Stimulated activated CD8-positive, alpha-beta memory T cell treated with anti-CD3 and anti-CD28 coated beads, Interleukin-7, amount 100 ng/mL, for 1 hour (primary cell): ENCODE measurements at places on chromosomes 13 and 19.

DNA sequence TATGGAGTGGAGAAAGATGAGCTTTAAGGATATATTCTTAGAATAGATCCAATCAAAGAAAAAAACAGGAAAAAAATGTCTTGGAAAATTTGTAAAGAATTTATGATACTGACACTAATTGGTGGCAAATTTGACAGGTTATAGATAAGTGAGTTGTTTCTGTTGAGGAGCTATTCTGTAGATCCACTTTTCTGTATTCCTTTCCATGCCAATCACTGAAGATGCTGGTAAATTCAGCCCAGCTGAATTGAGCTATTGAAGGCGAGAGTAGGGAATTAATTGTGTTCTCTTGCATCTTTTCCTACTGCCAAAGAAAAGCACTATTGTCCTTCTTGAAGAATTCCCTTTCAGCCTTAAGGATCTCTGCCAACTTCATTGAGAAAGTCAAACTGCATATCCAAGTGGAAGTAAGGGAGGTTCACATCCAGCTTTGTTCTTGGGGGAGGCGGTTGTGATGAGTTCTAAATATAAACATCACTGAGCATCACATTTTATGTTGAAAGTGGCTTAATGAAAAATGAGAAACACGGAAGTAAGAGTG is 113.1 kb downstream of the PCDH9 start:
- no peak for DNase-seq

DNA sequence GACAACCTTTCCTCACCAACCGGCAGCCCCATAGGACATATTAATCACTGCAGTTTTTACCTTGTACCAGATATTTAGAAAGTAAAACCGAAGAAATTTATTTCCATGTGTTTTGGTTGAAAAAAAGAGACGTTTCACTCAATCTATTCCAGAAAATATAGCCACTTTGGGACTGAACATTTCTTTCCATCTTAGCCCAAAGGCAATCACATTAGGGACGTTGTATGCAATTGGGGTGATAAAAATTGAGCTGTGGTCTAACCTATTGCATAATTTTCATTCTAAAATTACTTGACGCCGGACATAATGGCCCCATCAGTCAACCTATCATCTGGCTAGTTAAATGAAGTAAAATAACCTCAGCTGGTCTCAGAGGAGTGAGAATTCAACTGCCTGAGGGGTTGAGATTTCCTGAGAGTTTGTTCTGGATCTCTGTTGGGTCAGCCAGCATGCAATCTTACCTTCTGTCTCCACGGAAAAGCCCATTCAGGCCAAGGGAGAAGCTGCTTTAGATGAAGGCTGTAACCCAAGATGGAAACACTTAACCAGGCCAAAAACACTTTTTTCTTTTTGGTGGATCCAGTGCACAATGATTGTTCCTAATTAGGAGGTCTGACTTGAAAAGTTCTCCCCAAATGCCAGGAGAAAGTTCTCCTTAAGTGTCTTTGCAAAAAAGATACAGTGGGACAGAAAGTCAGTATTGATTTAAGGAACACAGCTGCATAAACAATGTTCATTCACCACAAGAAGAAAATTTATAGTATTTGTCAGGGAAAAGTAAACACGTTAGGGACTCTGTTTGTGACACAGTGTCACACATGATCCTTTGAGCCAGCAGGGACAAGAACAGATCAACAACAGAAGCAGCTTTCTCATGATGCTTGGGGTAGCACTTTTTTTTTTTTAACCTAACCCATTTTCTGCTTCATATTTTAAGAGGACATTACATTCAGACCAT is 34.1 kb downstream of the DLEU7 start:
- DNase-seq = no peak

DNA sequence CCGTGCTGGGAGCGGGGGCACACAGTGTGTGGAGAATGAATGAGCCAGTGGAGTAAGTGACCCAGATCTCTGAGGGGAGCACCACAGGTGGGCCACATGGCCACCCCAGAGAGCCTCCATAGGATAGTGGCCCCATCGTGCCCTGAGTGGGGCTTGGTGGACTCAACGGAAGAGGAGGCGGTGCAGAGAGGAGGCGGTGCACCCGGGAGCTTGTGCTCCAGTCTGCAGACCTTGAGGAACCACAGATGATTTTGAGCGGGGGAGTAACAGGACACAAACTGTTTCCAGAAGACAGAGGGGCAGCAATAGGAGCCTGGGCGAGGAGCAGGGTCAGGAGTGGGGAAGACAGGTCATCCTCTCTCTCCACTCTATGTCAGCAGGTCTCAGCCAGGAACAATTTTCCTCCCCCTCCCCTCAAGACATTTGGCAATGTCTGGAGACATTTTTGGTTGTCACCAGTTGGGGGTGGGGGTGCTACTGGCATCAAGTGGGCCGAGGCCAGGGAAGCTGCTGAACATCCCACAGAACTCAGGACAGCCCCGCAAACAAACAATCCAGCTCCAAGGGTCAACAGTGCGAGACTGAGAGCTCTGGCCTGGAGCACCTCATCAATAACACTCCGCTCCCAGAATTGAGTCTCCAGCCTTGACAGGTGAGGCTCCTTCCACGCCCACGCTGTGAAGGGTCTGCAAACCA is 182.2 kb downstream of the USP12 start:
- no peak for DNase-seq

- no peak for DNase-seq
These were observed 420.4 kb downstream of the NDFIP2 start for GRCh38 chr13:79901336-79901735.

- no peak for DNase-seq
These were observed 24.2 kb upstream of the FBL start for GRCh38 chr19:39870171-39870971.

- no peak for DNase-seq
These were observed 5.7 kb upstream of the RXFP2 start for GRCh38 chr13:31733647-31734046.

GRCh38 chr19:33396701-33397535 is 23.4 kb downstream of the CEBPG start:
- DNase-seq = no peak

DNA sequence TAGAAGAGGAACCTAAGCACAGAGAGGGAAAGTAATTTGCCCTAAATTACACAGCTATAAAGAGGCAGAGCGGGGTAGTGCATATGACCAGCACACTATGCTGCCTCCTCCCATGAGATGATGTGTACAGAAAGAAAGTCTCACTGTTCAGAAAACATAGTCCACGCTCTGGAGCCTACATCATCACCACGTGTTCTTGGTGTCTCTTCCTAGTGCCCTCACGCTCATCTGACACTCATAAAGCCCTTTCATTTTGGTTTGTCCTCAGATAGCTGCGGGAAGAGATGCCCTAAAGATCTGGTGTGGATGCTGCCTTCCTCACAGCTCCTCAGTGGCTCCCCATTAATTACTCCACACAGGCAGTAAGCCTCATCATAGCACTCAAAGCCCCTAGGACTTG is 27.4 kb upstream of the SIAH3 start:
- DNase-seq = no peak

DNA sequence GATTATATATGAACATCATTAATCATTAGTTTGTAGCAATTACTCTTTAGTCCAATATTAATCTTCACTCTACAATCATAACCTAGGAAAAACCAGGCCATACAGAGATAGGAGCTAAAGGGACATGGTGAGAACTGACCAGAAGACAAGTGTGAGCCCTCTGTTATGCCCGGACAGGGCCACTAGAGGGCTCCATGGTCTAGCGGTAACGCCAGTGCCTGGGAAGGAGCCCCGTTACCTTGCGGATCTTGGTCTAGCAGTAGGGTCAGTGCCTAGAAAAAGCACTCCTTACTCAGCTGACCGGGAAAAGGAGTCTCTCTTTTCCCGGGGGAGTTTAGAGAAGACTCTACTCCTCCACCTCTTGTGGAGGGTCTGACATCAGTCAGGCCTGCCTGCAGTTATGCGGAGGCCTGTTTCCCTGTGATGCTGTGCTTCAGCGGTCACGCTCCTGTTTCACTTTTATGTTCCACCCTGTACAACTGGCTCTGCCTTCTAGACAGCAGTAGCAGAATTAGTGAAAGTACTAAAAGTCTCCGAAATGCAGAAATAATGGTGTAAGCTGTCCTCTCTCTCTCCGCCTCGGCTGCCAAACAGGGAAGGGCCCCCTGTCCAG is 13.8 kb downstream of the OR7D4 start:
- DNase-seq = peak; percentile 27

DNA sequence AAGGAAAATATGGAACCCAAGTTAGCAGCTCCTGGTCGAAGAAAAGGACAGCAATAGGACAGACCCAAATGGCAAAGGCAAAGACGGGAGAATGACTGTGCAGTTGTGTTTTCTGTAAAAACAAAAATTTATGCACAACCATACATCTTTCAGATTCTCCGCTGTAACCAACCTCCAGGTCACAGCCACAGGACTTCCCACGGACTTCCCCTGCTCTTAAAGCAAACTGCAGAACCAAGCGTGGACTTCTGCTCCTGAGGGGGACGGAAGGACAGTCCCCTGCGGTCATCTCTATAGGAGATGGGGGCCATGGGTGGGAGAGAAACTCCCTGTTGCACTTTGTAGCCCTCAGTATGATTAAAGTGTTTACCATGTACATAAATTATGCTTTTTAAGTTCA is 2.5 kb downstream of the GRTP1 start:
- no peak for DNase-seq

DNA sequence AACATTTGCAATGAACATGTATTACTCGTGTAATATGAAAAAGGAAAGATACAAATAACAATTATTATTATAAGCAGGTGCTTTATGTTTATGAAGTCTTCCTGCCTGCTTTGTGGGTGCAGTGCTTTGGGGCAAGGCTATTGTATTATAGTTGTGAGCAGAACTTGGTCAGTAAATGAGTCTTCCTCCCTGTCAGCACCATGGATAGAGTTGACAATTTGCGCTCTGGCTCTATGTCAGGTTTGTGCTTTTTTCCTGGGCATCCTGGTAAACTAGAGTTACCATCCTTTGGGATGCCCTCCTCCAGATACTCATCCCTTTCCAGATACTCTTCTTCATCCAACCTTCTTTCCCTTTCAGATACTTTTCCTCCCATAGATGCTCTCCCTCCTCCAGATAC is 19.6 kb downstream of the ERICH6B start:
- no peak for DNase-seq

DNA sequence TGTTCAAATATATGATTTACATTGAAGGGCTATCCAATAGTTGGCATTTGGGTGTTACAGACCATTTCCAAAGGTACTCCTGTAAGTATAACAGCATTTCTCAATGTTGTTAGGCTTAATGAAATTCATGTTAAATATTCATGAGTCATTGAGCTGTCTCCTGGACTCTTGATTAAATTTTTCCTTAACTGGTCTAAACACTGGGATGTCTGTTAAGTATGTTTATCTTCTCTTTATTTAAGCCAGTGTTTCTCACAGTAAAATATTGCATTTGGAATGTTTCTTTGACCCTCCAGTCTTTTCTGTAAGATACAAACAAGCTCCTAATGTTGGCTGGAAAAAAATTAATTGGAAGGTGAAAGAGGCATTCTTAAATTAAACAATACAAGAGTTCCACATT is 402.5 kb upstream of the HTR2A start:
- no peak for DNase-seq

GRCh38 chr19:46659151-46660007 is 1.6 kb downstream of the DACT3 start:
- DNase-seq = no peak

GRCh38 chr13:27915301-27916207 is 4.2 kb upstream of the PDX1 start:
- DNase-seq = no peak

DNA sequence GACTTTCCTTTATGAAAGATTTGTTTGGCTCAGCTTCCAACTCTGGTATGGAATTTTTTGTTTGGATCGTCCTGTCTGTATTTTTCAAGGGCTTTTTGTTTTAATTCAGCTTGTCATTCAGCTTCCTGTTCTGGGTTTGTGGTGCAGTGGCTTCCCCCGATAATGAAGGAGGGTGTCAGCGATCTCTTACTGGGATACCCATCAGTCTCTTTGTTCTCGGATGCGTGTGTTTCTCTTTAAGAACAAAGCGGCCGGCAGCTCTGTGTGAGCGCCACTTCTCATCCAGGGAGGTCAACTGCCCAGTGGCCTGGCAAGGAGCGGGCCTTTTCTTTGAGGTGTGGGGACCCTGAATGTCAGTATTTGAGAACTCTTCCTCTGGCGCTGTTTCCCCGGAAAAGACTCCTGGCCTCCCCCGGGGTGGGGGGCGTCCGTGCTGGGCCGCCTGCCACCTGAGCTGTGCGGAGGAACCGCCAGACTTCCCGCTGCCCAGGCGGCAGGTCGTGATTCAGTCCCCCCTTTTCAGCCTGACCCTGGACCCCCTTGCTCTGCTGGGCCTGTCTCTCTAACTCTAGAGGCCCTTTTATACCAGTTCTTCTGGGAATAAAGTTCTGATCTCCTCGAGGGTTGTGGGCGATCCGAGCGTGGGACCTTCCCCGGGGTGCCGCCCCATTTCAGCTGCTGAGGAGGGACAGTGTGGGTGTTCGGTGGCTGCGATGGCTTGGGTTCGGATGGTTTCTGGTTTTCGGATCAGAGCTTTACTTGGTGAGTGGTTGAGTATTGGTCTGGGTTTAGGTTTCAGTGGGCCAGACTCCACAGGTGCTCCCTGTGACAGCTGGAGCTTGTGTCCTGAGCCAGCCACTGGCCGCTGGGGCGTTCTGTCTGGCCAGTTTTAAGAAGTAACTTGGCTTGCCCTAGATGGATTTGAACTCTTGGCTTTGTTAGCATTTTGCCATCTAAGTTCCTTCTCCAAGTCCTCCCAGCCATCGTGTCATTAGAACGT is 3.4 kb downstream of the SF3A2 start:
- no peak for DNase-seq

GRCh38 chr19:3368441-3368795 is 2.0 kb downstream of the NFIC start:
- DNase-seq = no peak

DNA sequence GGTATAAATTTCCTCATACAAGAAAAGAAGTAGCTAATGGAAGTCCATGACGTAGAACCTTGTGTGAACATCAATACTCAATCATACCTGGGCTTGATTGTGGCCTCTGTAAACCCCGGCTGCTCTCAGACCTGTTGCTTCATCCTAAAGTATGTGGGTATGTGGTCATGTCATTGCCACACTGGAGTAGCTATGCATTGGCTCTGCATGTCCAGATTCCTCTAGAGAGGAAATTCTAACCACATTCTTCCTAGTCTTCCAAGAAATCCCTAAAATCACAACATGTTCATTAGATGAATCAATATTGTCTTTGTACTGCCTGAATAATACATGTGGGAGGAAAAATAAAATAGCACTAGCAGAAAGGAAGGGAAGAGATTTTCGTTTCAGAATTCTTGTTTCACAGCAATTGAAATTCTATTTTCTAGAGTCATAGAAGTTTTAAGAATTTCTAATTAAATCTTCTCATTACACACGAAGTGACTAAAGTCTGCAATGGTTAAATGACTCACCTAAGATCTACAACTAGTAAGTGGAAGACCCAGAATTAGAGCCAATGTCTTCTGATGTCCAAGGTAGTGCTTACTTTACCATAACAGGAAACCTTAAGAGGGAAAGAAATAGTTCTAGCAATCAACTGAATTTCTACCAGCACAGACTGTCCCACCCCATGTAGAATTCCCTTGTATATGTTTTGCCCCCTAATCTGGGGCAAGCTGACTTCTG is 28.0 kb downstream of the RXFP2 start:
- DNase-seq = no peak

- no peak for DNase-seq
These were observed 248.0 kb upstream of the MAB21L1 start for GRCh38 chr13:35724446-35724845.

- DNase-seq = no peak
These were observed 25.3 kb upstream of the TBC1D4 start for GRCh38 chr13:75507027-75508001.
